ENCODE measurements at places on chromosomes 11 and 22. TPM values are rescaled to one million over a fixed set of nuclear protein-coding genes. Genes with fewer than 3 reads are reported as not detected.

GRCh38 chr11:126166413-126166812 is 45.0 kb downstream of the RPUSD4 start:
- no peak for DNase-seq
- H3K27me3 ChIP-seq, result no peaks in the 10 kb centered on the region
- H3K27ac ChIP-seq, result no peak overlapping the region
- H3K36me3 ChIP-seq, result no peaks in the 10 kb centered on the region

DNA sequence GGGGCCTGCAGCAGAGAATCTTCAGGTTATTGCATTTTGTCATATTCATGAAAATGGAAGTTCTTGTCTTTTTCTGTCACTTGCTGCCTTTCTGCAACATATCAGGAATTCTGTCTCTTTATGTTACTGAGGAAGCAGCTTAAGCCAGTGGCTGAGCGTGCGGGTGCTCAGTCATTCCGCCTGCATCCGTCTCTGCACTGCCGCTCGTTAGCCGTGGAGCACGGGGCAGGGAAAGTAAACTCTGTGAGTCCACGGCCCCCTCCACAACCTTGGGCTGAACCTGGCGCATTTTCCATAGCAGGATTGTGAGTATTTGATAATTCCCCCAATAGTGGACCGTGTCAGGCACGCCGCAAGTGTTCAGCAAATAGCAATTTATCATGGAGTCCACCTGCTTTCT is 1007.7 kb downstream of the BRD1 start:
- H3K27me3 ChIP-seq, result no peaks in the 10 kb centered on the region
- no peak for DNase-seq
- H3K27ac ChIP-seq, result no peak overlapping the region

DNA sequence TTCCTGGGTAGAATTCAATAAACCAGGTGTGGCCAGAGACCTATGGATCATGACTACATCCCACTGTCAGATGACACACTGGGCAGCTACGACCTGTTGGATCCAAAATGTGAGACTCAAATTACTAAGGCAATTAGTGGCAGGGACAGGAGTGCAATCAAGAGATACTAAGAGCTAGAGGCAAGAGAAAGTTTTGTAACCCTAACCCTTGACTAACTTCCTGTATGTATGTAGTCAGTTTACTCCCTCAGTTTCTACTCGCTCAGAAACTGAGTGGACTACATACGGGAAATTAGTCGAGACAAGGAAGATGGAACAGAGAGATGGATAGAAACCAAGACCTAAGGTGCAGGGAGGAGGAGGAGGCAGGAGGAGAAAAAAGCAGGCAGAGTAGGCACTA is 2.7 kb downstream of the CYB5R2 start:
- H3K36me3 ChIP-seq, result peaks cover 31% of the 10 kb centered on the region
- DNase-seq, result no peak
- peaks cover 51% of the 10 kb centered on the region for H3K4me1 ChIP-seq
- H3K4me3 ChIP-seq, result no peak overlapping the region
- peak overlapping the region; percentile 7 for H3K27ac ChIP-seq

GRCh38 chr22:49716441-49716840 is 111.2 kb downstream of the BRD1 start:
- DNase-seq, result no peak
- H3K4me3 ChIP-seq, result no peak overlapping the region
- H3K27ac ChIP-seq, result no peak overlapping the region
- H3K36me3 ChIP-seq, result no peaks in the 10 kb centered on the region
- no peaks in the 10 kb centered on the region for H3K4me1 ChIP-seq
- peaks cover 89% of the 10 kb centered on the region for H3K27me3 ChIP-seq

DNA sequence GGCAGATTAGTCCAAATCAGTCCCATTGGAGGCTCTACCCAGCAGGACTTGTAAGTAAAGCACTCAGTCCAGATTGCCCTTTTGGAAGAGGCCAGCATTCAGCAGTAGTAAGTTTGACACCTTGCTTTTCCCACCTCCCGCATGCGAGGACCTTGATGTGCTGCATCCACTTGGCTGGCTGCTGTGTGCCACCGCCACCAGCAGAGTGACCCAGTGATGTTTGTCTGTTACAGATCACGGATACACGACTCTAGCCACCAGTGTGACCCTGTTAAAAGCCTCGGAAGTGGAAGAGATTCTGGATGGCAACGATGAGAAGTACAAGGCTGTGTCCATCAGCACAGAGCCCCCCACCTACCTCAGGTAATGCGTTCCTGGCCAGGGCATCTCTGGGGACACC is 6.6 kb downstream of the SMARCB1 start:
- no peaks in the 10 kb centered on the region for H3K27me3 ChIP-seq
- no peak for DNase-seq
- H3K4me3 ChIP-seq, result no peak overlapping the region

The DRICH1 gene
- 1.1 TPM for total RNA-seq

The EFEMP2 gene
- total RNA-seq, result 3.4 TPM

Data from Calu3 (cell line).